ENCODE measurements at places on chromosomes 1 and 21.

DNA sequence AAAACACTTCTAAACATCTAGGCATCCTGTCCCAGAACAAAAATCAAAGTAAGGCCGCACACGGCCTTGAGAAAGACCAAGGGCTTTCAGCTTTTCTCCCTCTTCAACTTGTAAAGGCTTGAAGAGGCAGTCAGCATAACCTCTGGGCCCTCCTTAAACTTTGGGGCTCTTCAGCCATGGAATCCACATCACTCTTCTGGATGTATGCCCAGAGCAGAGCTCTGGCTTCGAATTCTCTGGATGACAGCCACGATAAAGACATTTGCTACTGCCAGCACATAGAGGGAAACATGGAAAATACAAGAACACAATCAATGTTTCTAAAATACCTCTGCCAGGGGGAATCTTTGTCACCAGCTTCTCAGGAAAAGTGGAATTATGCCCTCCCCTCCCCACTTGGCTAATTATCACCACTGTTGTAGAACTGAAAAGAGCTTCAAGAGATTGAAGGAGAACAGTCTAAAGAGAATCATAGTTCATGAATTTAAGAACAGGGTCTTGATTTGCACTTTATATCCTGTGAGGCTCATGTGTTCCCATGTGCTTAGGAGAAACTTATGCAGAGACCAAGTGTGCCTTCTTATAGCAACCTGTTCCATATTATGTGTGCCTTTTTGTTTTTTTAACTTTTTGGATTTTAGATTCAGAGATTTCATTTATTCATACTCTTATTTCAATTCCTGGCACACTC lies 39.0 kb upstream of the DPT start:
- no peak for DNase-seq

DNA sequence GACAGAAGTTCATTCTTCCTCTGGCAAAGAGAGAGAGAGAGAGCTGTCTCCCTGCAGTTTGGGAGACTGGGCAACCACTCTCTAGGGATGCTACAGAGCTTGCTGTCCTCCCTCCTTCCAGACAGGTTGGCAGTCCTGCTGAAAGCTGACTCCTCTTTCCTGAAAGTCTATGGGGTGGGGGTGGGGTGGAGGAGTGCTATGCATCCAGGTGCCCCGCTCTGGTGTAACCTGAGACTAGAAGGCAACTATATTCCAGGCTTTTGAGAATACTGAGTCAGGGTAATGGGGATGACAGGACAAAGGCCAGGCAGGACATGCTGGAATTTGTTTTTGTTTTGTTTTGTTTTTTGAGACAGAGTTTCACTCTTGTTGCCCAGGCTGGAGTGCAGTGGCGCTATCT lies 55.4 kb downstream of the OPTC start:
- no peak for DNase-seq

GRCh38 chr1:3501437-3501836 lies 47.0 kb downstream of the ARHGEF16 start:
- DNase-seq = no peak

DNA sequence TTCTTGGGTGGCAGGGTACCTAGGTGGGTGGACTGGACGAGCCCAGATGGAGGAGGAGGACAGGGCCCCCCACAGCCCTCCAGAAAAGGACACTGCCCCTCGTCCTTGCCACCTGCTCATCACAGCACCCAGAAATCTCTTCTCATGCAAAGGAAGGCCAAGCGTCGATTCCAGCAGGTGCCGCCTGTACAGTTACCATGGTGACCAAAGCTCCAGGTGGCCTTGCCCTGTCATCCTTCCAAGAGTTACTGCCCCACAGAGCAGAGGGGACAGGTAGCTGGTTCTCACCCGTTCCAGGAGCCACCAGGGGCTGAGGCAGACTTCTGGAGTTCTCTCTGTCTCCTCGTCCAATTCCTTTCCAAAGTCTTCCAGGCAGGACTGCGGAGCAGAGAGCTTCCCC lies 119.9 kb upstream of the VAMP3 start:
- no peak for DNase-seq

GRCh38 chr1:156705918-156706656 lies 704 bp upstream of the CRABP2 start:
- peak; percentile 66 for DNase-seq

DNA sequence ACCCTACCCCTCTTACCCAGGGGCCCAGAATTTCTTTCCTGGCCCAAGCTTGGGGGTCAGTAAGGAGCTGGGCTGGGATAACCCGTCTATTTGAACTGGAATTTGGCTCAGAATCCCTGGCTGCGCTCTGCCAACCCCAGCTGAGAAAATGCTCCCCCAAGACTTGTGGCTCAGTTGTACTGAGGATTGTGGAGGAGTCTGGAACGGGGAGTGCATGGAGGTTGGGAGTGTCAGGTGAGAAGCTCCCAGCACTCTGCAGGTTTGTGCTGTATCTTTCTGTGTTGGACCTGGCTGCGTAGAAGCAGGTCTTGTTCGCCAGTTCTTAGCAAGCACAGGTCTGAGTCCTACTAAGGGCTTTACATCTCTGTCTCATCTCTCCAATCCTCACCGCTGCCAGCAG lies 1.6 kb downstream of the TCEA3 start:
- no peak for DNase-seq

- DNase-seq = no peak
These were observed 29.6 kb upstream of the C1orf87 start for GRCh38 chr1:60103186-60103585.

DNA sequence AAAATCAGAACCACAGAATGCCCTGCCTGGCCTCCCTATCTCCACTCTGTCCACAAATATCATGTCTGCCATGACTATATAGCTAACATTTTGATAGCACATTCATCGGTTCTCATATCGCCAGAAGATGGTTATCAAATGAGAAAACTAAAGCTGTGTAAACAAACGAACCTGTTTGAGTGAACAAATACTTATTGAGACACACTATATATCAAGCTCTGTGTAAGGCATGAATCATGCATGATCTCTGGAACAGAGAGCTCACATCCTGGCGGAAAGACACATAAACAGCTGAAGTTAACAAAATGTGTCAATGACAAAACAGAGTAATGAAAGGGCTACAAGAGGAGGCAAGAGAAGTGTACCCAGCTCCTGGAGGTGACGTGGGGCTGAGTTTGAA lies 13.1 kb downstream of the KCND3 start:
- no peak for DNase-seq

DNA sequence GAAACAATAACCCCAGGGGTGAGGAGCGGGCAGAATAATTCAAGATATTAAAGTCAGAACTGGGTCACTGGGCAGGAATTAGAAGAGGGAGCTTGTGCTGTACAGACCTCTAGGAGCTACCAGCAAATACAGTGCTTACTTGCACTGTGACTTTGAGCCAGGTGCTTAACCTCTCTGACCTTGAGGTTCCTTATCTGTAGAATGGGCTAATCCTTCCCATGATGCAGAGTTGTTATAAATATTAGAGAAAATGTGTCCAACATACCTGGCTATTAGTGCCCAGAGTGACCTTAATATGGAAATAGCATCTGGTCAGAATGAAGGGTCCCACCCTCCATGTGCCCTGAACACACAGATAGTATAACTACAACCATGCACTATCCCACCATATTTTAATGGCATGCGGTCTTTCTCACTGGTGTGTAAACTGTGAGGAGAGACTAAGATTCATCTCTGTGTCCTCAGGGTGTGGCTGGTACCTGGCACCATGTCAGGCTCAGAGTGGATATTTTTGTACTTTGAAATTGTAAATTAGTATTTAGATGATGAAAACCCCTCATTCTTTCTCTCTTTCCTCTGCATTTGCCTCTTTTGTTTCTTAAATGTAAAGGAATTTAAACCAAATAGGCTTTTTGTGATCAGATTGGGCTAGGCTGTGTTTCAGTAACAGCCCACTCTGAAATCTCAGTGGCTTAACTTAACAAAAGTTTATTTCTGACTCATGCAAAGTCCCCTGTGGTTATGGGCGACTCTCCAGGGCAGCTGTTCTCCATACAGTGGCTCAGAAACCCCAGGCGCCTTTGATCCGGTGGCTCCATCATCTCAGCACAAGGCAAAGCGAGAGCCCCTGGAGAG lies 60.0 kb upstream of the ROR1 start:
- DNase-seq = peak; percentile 36

Data from NAMALWA (cell line).